Activated CD4-positive, alpha-beta T cell treated with anti-CD3 and anti-CD28 coated beads for 1 hour (primary cell): ENCODE measurements at places on chromosomes 12 and 14.

- DNase-seq, result no peak
These were observed 272 bp downstream of the HECTD1 start for GRCh38 chr14:31207287-31207754.

- DNase-seq, result no peak
These were observed 169.5 kb downstream of the TTC8 start for GRCh38 chr14:88993946-88994345.

- DNase-seq, result no peak
These were observed 161.0 kb downstream of the CEP128 start for GRCh38 chr14:80780500-80780899.

GRCh38 chr12:51442324-51442723, 17.7 kb downstream of the SLC4A8 start:
- no peak for DNase-seq

GRCh38 chr12:94560431-94561221, 89.7 kb downstream of the TMCC3 start:
- DNase-seq, result no peak
